ENCODE measurements at places on chromosomes 5 and 9.

DNA sequence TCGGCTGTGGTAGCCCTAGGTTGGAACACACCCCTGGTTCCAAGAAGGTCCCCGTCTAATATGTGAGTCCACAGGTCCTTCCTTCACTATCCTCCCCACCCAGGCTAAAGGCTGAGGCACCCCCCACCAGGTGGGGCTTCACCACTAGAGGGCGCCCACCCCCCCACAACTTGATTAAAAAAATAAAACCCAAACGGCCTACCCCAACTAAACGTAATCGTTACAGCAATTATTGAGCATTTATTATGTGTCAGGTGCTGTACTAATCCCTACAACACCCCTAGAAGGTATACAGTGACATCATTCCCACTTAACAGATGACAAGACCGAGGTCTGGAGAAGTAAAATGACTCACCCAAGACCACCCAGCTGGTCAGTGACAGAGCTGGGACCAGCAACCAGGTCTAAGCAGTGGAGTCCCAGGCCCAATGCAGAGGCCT, 65.0 kb downstream of the FGF18 start:
- DNase-seq = no peak

- no peak for DNase-seq
Measured at GRCh38 chr5:99191206-99191745, 262.5 kb upstream of the CHD1 start.

- DNase-seq = no peak
Measured at GRCh38 chr5:27814983-27815382, 776.6 kb upstream of the CDH9 start.

DNA sequence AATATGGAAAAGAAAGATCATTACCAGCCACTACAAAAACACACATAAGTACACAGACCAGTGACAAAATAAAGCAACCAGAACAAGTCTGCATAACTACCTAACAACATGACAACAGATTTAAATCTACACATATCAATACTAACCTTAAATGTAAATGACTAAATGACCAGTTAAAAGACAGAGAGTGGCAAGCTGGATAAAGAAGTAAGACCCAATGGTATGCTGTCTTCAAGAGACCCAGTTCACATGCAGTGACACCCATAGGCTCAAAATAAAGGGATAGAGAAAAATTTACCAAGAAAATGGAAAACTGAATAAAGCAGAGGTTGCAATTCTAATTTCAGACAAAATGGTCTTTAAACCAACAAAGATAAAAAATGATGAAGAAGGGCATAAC, 938.1 kb downstream of the EFNA5 start:
- no peak for DNase-seq

DNA sequence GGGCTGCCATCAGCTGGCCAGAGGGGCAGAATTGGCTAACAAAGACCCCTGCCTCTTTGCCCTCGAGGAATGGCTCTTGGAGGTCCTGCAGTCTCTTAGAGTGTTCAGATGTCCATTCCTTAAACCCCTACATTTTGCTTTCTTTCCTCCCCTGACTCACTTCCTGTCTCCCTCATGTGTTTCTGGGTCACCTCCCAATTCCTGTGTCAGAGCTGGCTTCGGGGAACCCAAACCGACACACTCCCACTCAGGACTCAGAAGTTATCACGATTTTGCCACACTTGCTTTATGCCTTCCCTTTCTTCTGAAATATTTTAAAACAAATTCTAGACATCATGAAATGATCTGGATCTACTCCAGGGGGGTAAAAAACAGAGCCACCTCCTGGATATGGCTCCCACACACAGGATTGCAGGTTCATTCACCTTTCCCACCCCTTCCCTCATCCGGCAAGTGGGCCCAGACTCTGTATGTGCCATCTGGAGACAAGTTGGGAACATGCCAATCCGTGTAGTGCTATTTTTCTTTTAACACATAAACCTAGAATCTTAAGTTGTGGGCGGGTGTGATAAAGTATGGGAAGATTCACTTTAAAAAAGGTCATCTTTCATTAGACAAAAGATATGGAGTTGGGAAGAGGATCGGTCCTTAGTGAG, 145.7 kb downstream of the NXNL2 start:
- no peak for DNase-seq

GRCh38 chr5:140113180-140113698, 670 bp upstream of the PURA start:
- DNase-seq = no peak

DNA sequence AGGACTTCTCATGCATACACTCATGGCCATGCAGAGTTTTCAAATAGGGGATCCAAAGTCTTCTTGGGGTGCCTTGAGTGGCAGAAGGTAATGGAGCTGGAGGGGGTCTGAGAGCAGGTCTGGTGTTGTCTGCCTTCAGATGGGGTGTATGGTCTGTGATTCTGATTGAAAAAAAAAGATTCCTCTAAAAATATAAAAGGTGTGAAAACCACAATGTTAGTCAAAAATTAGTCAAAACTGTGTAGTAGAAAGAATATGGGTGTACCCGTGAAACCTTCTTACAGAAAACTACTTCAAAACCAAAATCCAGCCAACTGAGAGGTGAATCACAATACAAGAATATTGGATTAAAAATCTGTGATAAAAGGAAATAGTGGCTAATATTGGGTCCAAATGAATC, 20.1 kb downstream of the DOCK2 start:
- no peak for DNase-seq

All from stimulated activated CD8-positive, alpha-beta memory T cell treated with anti-CD3 and anti-CD28 coated beads, Interleukin-15, amount 100 ng/mL, for 4 hours (primary cell).